ENCODE measurements at places on chromosomes 6 and 20. TPM values are rescaled to one million over a fixed set of nuclear protein-coding genes. Genes with fewer than 3 reads are reported as not detected.

The NFATC2 gene
- 11.7 TPM for total RNA-seq

The DOK5 gene
- total RNA-seq, result not detected

The LAMA4 gene
- 1.8 TPM for total RNA-seq

The TRAPPC3L gene
- total RNA-seq, result not detected

The COX4I2 gene
- total RNA-seq, result not detected

The ACOT8 gene
- total RNA-seq, result 19.0 TPM

The TBX18 gene
- total RNA-seq, result 19.0 TPM

The C6orf58 gene
- 0.24 TPM for total RNA-seq

The CNKSR3 gene
- total RNA-seq, result 5.3 TPM

The SLC22A2 gene
- total RNA-seq, result not detected

The SLC13A3 gene
- total RNA-seq, result 0.12 TPM

The TGM6 gene
- total RNA-seq, result not detected

The SIRPB2 gene
- total RNA-seq, result not detected
